Stimulated activated CD8-positive, alpha-beta memory T cell treated with anti-CD3 and anti-CD28 coated beads, Interleukin-4, amount 100 ng/mL, for 1 hour (primary cell): ENCODE measurements at places on chromosomes 6 and 20.

DNA sequence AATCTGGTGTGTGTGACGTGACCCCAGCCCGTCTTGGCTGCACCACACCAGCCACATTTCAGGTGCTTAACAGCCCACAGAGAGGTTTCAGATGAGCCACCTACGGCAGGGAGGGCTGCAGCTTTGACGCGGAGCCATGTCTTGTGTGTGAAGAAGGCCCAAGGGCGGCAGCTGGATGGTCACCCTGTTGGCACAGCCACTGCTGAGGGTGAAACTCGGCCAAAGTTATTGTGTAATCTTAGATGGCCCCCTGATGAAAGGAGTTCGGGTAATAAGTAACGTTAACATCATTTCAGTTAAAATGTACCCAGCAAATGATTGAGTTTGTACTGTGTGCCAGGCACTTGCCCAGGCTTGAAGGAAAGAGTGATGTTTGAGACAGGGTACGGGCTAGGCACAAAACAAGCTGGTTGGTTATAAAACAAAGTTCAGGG, 97.2 kb downstream of the SSR1 start:
- DNase-seq = no peak

DNA sequence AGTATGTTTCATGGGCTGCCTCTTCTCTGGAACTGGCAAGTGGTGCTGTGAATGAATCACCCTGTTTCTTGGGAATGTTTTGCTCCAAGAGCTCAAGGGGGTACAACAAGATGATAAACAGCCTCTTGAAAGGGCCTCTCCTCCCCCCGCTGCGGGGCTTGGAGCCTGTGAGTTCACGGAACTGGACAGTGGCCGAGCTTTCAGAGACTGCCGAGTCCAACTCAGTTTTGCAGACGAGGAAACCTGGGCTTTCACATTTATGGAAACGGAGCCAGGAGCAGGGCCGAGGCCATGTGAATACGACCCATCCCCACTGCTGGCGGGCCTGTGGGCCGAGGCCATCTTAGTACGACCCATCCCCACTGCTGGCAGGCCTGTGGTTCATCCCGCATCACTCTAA, 18.2 kb upstream of the SRC start:
- no peak for DNase-seq

GRCh38 chr6:73898599-73898998, 202.6 kb downstream of the CD109 start:
- no peak for DNase-seq

- no peak for DNase-seq
Observed at GRCh38 chr6:27188885-27189418, 58.5 kb upstream of the PRSS16 start.
